ENCODE measurements at places on chromosomes 7 and 10. TPM values are rescaled to one million over a fixed set of nuclear protein-coding genes. Genes with fewer than 3 reads are reported as not detected.

- no peak for DNase-seq
Measured at GRCh38 chr10:62183442-62183841, 85.2 kb downstream of the RTKN2 start.

DNA sequence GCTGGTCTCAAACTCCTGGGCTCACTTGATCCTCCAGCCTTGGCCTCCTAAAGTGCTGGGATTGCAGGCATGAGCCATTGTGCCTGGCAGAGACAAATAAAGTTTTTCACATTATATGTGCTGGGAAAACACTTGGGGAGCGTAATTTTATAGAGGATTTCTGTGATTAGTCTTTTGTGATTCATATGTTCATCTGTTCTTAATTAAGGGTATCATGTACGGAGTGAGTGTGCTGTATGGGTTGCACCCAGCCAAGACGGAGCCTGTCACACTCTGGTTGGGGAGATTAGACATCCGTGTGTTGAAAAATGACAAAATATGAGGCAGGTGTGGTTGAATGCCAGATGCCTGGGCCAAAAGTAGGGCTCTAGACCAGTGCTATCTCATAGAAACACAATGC is 10.3 kb downstream of the ADRB1 start:
- no peak for DNase-seq

DNA sequence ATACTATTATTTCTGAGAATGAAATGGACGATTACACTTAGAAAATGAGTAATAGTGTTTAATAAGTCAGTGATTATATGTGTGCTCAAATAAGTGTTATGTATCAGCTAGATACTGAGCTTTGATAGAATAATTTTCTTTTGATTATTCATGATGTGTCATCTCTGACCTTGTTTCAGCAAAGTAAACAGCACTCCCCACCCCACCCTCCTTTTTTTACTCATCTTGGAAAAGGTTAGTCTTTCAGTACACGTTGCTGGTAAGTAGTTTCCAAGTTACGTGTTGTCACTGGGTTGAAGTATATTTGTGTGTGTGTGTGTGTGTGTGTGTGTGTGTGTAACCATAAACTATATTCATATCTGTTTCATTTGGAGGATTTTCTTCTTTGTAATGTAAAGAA is 84.1 kb downstream of the GNAI1 start:
- peak; percentile 87 for DNase-seq

DNA sequence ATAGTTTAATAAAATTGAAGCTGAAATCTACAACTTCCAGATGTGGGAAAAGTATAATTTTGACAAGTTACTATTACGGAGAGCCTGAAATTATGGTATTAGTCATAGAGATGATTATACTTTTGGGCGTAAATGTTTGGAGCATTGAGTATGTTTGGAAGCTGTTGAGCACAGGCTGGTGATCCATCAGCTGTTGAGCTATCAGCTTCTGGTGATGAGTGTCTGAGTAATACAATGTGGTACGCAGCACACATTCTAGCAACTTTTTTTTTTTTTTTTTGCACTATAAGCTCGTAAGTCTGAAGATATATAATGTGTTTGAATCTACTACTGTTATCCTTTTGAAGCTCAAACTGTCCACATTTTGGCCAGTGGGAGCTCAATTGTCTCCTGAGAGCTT is 123.4 kb downstream of the ATE1 start:
- no peak for DNase-seq

GRCh38 chr10:112092519-112092918 is 91.0 kb downstream of the GPAM start:
- DNase-seq: peak; percentile 43

- no peak for DNase-seq
Measured at GRCh38 chr10:50894312-50894711, 8.9 kb upstream of the A1CF start.

GRCh38 chr7:156156734-156157408 is 344.6 kb upstream of the SHH start:
- DNase-seq: peak; percentile 66

DNA sequence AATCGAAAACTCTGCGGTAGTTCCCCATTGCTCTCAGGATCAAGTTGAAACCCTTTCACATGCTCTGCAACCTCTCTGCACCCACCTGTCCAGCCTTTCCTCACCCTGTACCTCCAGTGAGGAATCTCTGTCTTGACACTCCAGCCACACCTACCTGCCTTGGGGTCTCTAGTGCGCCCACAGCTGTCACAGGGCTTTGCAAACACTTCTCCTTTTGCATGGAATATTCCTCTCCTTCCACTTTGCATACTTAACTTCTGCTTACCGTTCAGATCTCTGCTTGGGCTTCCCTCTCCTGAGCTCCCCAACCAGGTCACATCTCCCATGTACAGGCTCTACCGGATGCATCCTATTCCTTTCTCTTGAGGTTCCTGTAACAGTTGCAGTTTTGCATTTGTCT is 6.6 kb upstream of the ZYX start:
- DNase-seq: no peak

DNA sequence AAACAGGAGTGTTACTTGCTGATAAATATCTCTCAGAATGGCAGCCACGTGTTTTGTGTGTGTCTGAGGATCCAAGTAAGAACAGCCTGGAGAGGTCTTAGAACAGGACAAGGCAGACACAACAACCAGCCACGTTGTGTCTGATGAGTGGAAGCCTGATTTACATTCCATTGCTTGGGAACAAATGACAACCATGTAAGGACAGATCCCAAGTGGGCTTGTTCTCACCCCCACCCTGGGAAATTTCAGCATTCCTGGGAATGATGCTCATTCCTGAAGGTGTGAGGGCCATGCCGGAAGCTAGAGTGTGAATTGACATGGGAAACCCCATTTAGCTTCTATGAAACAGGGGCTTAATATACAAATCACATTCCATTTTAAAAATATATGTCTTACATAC is 35.9 kb downstream of the IL6 start:
- DNase-seq: no peak

DNA sequence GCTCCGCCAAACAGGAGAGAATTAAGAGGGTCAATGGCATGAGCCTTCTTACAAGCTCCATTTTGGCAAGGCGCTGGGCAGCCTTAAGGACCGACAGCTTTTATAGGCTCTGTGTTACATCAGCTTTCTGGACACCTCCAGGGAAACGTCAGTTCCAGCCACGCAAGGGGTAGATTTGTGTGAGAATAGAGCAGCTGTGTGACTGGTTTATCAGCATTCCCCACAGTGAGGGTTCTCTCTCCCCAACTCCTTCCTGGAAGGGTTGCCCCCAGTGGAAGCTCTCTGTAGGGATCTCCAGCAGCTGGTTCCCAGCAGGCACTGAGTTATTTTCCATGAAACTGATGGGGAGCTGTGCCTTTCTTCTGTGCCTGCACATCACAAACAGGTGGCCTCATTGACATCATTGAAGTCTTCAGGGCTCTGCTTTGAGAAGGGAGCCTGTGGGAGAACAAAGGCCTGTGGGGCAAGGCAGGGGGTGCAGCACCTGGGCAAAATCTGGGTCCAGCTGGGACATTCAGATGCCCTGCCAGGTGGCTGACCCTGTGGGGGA is at the start of gene CUZD1:
Gene CUZD1 (minus strand): TSS at position 75 of the 550 bp plus-strand sequence. CDS start 14 bp downstream, at position 61.
- DNase-seq: no peak

DNA sequence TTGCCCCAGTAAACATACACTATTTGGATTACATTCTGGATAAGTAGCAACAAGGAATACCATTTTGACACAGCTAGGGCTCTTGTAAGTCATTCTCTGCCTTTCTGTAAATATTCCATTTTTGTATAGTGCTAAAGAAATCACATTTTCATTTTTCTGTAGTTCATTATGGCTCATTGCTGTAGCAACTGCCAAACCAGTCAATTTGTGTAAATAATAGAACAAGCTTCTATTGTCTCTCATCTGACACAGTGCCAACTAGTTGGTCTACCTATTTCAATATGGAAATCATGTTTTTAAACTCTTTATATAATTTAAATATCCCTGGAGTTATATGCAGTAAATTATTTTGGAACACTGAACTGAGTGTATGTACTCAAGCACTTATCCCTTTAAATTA is 193.7 kb downstream of the RELN start:
- no peak for DNase-seq

DNA sequence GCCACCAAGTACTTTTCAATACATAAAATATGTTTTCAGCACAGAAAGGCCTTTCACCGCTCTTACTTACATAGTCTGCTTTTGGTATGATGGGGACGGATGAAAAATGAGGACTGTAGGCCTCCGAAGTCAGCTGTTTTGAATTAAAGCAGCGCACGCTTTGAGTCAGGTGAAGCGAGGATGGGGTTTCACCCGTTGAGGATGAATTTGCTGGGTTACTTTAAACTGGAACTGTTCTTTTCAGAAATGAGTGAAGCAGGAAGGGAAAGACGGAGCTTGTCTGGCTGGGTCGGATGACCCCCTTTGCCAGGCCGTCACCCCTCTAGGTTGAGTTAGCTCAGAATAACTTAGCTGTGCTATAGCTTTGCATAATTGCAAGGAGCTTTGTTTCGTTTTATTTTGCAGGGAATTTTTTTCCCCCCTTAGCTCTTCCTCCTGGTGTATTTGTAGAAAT is 40.0 kb downstream of the CUX1 start:
- DNase-seq: no peak

DNA sequence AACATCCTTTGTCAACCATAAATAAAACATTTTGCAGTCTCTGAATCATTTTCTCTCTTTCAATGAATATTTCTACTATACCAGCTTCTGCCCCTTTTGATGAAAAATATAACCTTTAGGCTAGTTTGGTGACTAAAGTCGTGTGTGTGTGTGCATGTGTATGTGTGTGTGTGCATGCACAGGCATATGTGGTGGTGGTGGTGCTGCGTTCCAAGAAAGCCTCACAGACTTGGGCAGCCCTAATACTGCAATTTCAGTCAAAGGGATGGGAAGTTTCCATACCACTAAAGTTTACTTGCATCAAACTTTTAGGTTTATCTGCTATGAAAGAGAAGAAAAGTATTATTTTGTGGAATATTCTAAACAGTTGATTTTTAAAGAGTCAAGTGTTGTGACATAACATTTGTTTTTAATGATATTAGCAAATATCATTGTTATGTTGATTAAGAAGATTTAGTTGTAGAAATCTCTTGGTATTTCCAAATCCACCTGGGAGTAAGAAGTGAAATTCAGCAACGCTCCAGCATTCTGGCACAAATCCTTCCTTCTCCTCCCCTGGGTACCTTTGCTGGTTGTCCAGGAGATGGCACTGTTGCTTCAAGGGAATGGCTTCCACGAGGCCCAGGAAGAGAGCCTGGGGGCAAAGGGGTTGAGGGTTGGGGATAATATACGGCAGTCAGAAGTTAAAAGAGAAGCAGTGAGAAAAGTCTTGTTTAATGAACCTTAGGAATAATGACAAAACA is 41.5 kb downstream of the ASB4 start:
- DNase-seq: peak; percentile 66

DNA sequence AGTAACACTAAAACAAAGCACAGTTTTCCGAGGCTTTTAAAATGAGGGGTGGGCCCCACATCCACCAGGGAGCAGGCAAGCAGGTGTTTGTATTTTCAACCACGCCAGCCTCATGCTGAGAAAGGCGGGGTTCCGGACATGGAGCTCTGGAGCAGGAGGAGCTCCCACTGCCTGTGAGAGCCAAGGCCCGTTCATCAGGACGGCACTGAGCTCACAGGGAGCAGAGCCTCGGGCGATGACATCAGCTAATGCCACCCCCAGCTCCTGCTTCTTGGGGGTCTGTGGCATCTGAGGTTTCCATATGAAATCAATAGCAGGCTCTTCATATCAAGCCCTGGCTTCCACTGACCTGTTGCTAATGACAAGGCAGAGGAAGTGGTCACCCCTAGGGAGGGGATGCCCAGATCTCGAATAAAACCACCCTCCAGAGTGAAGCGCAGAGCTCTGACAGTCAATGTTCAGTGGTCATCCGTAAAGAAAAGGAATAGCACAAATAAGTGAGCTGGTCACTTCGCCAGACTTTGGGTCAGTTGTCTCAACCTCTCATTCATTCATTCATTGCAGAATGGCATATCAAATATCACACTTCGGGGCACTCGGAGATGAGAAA is 89.1 kb downstream of the TNS3 start:
- DNase-seq: no peak

- peak; percentile 78 for DNase-seq
Measured at GRCh38 chr7:36683695-36684357, 40.5 kb downstream of the AOAH start.

DNA sequence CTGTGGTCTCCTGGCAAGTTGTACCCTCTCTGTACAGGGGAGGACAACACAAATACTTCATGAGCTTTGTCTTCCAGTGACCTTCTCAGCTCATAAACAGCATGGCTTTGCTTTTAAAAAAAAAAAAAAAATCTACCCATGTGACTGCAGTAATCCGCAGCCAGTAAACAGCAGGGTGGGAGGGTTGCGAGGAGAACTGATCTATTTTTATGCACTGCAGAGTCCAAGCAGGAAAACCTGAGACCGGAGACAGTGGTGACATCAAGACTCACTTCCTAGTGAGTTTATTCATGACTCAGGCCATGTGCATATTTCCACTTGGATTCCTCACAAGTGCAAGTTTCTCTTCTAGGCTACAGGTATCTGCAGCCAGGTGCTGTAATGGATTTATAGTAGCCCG is 127.9 kb downstream of the NRF1 start:
- peak; percentile 27 for DNase-seq

DNA sequence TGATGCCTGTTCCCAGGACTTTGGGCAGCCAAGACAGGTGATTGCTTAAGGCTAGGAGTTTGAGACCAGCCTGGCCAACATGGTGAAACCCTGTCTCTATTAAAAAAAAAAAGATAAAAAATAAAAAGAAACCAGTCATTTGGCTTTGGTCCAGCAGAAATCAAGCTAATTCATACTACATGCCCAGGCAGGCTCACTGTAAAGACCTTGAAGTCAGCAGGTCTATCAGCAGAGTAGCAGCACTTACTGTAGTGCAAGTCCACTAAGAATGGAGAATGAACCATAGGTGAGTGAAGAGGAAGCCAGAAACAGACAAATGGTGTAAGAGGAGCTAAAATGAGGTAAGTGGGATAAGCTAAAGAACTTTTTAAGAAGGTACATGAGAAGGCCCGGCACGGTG is 24.7 kb downstream of the PSPH start:
- no peak for DNase-seq

- DNase-seq: no peak
Measured at GRCh38 chr7:12110425-12110824, 100.7 kb upstream of the TMEM106B start.

DNA sequence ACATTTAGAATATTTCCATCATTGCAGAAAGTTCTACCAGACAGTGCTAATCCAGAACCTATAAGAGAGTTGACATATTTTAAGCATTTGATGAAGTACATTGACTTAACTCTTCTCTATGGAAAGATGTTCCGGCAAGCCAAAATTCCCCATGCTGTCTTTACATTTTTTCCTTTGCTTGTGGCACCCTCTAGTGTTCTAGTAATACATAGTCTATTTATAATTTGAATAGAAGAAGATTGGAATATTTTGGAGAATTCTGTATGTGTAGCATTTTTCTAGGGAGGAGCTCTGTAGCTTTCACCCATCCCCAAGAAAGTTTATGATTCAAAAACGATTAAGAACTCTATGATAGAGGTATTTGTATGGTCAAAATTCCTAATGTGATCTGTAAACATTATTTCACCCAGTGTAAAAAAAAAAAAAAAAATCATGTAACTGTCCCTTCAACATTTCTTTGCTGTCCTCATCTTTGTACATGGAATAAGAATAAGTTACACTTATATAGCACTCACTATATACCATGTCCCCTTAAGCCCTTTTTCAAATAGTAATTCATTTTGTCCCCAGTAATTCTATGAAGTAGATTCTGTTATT is 33.2 kb downstream of the NRF1 start:
- DNase-seq: peak; percentile 61

The LAMB4 gene
- 0.30 TPM for total RNA-seq

The PLEKHS1 gene
- total RNA-seq: 1.0 TPM

The STEAP1B gene
- total RNA-seq: 1.2 TPM

The WIPF3 gene
- not detected for total RNA-seq

The GLI3 gene
- total RNA-seq: 4.4 TPM

The FAM25C gene
- not detected for total RNA-seq

The MYL10 gene
- total RNA-seq: not detected

The TMEM184A gene
- total RNA-seq: 3.3 TPM

The CLDN3 gene
- not detected for total RNA-seq

The MCM10 gene
- total RNA-seq: 9.4 TPM
